G401 (cell line): ENCODE measurements at places on chromosomes 5 and 9. TPM values are rescaled to one million over a fixed set of nuclear protein-coding genes. Genes with fewer than 3 reads are reported as not detected.

Gene NOXA1
- 0.18 TPM in 1 of 2 replicates, not detected in the other for total RNA-seq

Gene TBC1D13
- total RNA-seq = 2.5 and 4.8 TPM in 2 replicates

Gene FRRS1L
- total RNA-seq = not detected in 2 replicates

Gene KIAA0825
- total RNA-seq = 1.8 and 3.3 TPM in 2 replicates

Gene SOX30
- not detected in 2 replicates for total RNA-seq

Gene PCDHGB4
- total RNA-seq = not detected in 2 replicates

Gene PFN3
- total RNA-seq = not detected in 2 replicates

Gene NEURL1B
- total RNA-seq = 0.75 and 1.6 TPM in 2 replicates

Gene SPINK13
- total RNA-seq = not detected in 2 replicates

Gene SPINK6
- total RNA-seq = not detected in 2 replicates

Gene BHMT
- not detected in 2 replicates for total RNA-seq

Gene CCNG1
- total RNA-seq = 422 and 554 TPM in 2 replicates

Gene MARCHF11
- total RNA-seq = not detected in 2 replicates

DNA sequence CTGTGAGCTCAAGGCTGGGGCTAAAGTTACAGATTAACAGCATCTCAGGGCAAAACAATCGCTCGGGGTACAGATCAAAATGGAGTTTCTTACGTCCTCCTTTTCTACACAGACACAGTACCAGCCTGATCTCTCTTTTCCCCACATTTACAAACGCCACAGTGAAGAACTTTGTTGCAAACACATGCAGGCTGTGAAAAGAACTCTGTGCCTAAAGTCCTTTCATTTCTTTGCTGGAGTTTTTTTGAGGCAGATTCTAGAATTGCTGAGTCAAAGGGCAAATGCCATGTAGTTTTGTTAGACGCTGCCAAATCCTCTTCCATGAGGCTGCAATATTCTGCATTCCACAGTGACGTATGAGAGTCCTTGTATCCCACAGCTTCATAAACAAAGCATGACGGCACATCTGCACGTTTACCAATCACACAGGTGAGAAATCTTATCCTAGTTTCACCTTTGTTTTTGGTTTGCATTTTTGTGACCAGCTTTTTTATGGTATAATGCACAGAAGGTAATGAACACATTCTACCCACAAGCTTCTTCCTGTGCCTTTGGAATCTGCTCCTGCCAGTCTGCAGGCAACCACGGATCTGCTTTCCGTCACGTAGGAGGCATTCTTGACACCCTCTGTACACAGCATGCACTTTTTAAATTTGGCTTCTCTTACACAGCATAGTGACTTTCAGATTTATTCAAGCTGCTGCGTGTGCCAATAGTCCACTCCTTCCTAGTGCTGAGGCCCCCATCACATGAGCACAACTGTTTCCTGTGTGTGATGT lies 44.6 kb upstream of the LPCAT1 start:
- DNase-seq = no peak

GRCh38 chr9:21558615-21559401 lies 76.7 kb upstream of the IFNE start:
- peak; percentile 47 for DNase-seq

GRCh38 chr5:111224561-111225345 lies 569 bp downstream of the CAMK4 start:
- DNase-seq = peak; percentile 58

GRCh38 chr9:38681747-38682227 lies 38.1 kb downstream of the FAM240B start:
- DNase-seq = no peak

DNA sequence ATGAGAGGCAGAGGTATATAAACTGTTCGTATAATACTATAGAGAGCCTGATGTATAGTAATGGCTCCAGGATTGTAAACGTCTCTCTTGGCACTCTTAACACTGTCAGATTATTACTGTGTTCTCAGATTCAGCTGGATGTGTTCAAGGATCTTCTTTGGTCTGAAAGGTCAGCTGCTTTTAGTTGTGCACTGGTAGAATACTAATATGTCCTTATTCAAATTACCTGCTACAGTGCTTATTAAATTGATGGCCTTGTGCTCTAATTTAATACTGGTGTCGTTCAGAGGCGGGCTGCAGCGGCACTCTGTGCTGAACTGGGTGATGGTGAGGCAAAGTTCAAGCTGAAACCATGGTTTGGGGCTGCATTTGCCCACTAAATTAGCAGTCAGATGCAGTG lies 216.7 kb upstream of the ARRDC3 start:
- DNase-seq = no peak

DNA sequence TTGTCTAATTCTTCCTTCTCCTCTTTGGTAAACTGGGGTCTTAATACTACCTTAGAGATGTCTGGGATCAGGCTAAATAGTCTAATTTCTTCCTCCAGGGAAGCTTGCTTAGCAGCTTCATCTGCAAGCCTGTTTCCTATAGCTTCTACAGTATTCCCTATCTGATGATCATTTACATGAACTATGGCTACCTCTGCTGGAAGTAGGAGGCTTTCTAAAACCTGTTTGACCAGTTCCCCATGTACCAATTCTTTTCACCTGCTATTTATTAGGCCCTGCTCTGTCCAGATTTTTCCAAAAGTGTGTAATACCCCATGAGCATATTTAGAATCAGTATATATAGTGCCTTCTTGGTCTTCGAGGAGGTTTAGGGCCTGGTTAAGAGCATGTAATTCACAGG lies 619.8 kb downstream of the HINT1 start:
- no peak for DNase-seq

- DNase-seq = no peak
Measured at GRCh38 chr5:34053133-34053532, 10.1 kb upstream of the C1QTNF3 start.

GRCh38 chr5:150065346-150065745 lies 21.0 kb downstream of the CSF1R start:
- DNase-seq = no peak

DNA sequence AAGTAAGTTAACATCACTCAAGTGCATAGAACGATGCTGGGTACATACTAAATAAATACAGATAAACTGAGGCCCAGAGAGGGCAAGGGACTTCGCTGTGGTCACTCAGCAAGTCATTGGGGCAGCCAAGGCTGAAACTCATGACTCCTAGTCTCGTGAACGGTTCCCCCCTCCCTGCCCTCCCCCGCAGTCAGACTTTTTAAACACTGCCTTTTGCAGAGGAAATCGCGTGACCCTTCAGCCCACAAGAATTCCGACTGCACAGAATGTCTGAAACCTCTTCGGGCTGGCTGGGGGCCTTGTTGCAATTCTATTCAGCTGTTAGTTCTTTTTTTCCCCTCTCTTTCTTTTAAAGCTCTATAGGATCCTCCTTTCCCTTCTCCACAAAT lies 28.1 kb downstream of the NEK6 start:
- no peak for DNase-seq

DNA sequence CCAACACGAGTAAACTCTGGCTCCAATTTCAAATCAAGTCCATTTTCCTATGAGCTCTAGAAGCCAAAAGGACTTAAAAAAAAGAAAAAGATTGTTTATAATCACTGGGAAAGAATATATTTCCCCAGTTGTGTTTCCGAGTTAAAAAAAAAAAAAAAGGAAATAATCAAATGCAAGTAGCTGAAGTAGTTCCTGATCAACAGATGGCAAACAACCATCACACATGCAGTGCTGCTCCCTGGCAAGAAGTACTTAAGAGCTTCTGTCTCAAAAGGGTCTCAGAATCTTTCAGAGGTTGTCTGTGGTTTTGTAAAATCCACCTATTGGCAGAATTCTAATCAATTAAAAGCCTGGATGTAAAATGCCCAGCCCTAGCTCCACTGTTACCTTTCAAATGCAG lies 387.9 kb downstream of the RAB3C start:
- DNase-seq = no peak

GRCh38 chr5:3650320-3650719 lies 54.7 kb downstream of the IRX1 start:
- no peak for DNase-seq

GRCh38 chr5:6393596-6394194 lies 15.3 kb upstream of the MED10 start:
- no peak for DNase-seq

- DNase-seq = peak; percentile 71
Measured at GRCh38 chr5:109126481-109126880, 283.3 kb downstream of the PJA2 start.

GRCh38 chr9:36855448-36856315 lies 178.4 kb downstream of the PAX5 start:
- no peak for DNase-seq

GRCh38 chr5:181198106-181198685 lies 6.8 kb downstream of the TRIM7 start:
- DNase-seq = no peak

DNA sequence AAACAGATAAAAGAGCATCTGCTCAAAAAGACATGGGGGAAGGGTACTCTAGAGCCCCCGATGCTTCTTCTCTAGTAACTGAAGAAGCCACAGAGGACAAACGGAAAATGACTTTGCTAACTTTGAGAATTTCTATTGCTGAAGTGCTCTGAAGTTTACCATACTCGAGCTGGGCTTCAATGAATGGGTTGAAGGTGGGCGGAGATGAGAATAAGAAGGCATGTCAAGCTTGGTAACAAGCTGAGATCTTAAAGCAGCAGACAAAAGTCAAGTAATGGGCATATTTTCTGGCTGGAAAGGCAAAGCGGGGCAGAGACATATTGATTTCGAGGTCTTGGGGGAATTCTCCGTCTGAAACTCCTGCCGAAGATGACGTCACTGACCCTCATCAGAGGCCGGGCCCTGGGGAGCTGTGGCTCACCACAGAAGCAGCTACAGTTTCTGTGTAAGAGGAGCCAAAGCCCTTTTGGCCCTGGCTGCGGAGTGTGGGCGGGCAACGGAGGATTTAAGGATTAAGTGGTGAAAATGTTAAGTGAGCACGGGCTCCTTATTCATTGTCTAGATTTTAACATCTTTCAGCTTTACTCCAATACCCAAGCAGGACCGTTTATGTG lies 115.8 kb upstream of the SLIT3 start:
- no peak for DNase-seq

DNA sequence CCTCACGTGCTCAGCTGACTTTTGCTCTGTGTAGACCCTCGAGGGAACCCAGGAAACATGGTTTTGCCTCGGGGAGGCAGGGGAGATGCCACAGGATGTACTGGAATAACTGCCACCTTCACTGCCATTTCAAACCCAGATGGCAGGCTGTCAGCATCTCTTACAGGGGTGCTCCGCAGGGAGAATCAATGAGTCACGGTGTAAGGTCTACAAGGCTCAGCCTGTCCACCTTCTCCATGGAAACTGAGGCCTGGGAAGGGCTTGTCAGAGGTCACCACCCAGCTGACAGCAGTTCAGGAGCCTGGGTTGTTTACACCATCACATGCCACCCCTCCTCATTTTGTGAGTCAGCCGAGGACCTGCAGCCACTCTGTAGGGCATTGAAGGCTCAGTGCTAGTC lies 30.8 kb downstream of the DAB2IP start:
- DNase-seq = no peak

DNA sequence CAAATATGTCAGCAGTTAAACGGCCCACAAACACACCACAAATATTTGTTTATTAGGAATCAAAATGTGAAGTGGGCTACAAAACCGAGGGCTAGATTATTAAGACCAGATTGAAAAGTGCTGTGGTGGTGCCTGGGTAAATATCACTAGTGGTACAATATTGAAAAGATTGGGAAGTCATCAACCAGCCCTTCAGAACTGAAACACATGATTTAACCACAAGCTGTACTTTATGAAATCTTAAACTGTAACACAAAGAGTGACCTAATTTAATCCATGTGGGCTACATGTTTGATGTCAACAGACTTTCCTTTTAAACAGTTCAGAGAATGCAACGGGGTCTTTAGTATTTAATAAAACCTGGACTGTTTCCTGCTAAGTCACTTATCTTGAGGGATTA lies 182.3 kb downstream of the SPATA31D1 start:
- DNase-seq = no peak

DNA sequence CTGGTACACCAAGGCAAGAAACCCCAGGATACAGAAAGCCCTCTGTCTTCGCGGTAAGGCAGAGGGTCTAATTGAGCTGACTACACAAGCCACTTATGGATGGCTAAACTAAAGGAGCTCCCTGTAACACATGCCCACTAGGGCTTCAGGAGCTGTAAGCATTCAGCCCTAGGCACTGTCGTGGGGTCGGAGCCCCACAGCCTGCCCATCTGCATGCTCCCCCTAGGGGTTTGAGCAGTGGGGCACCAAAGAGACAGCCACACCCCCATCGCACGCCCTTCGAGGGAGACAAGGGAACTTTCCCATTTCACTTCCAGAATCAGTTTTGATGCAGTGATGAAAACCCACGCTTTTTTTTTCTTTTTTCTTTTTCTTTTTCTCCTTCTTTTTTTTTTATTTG lies 11.0 kb upstream of the MTMR12 start:
- no peak for DNase-seq

- DNase-seq = no peak
Measured at GRCh38 chr9:107348836-107349235, 65.8 kb downstream of the RAD23B start.

DNA sequence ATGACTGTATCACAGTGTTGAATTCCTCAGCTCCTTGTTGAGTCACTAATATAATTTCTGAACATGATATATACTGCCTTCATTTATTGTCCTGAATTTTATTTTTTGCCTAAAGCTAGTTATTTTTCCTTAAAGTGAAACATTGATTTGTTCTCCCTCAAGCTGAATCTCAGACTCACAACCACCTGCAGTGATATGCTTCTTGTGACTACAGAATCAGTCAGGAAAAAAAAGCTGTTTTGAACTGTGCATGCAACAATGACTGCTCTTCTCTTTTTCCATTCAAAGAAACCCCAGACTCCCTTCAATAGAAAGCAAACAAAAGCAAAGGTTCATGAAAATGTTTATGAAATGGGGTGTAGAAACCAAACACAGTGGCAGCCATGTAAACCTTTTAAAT lies 470.2 kb upstream of the CHD1 start:
- DNase-seq = no peak

- DNase-seq = no peak
Measured at GRCh38 chr5:35561396-35561795, 56.3 kb upstream of the SPEF2 start.

GRCh38 chr9:134965851-134966250 lies 48.1 kb upstream of the FCN1 start:
- DNase-seq = no peak

DNA sequence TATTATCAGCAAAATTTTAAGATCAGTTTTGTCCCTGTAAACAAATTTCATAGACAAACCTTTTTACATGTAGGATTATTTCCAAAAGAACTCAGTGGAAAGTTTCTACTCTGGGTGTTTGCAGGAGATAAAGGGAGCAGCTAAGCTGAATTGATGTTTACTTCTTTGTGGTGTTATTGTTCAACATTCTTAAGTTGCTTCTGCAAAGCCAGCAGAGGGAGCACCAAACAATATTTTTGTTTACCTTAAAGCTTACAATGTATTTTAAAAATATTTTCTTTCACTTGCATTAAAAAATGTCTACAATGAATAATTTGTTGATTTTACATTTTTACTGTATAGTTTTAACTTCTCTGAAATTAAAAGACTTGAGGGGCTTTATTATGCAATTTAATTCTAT lies 135.4 kb downstream of the ATG10 start:
- DNase-seq = peak; percentile 69
